ENCODE measurements at places on chromosomes 7 and 10. TPM values are rescaled to one million over a fixed set of nuclear protein-coding genes. Genes with fewer than 3 reads are reported as not detected.

The CTBP2 gene
- 84.7 TPM for total RNA-seq

The CDC14C gene
- under 0.01 TPM for total RNA-seq

The SPDYE16 gene
- not detected for total RNA-seq

The VWA2 gene
- under 0.01 TPM for total RNA-seq

The TFR2 gene
- total RNA-seq = 0.43 TPM

The C10orf88 gene
- 9.9 TPM for total RNA-seq

- DNase-seq = no peak
Measured at GRCh38 chr10:112333452-112333851, 40.5 kb upstream of the ACSL5 start.

DNA sequence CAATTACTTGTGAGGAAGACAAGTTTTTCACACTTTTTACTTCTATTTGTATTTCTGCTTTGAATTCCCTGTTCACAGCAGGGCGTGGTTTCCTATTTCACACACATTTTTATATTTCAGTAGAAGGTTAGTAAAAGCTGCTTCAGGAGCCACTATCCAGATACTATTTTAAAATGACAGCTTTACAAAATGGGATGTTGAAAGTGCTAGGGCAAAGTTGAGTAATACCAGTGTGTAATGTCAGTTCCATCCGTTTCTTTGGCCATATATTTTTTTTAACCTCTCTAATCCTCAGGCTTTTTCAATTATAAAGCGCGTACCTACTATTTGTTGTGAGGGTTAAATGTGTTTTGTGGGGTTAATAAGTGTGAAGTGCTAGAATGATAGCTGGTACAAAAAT is 276.6 kb downstream of the GPR158 start:
- DNase-seq = peak; percentile 22

DNA sequence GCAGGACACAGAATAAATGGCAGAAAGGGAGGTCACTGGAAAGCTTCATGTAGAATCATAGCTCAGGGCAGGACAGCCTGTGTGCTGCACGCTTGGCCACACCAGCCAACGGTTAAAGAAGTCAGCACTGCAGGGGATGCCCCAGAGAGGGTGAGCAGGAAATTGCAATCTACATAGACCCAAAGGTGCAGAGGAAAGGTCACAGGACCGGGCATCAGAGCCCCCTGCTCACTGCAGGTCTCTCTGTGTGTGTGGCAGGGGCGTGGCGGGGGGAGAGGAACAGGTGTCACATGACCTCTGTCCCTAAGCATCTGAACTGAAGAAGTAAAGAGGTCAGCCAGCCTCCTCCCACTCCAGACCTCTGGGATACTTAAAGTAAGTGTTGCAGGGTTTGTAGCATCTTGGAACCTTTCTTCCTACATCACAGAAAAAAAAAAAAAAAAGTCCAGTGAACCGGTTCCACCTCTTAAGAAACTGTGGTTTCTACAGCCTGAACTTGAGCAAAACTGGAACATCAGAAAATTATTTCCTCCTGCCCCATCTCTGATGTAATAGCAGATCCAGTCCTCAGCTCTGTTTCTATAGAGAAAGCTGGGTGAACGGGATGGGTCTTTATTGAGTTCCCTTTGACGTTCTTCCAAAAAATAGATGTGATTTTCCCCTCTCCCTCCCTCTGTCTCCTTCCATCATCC is 64.3 kb downstream of the RGS10 start:
- no peak for DNase-seq

DNA sequence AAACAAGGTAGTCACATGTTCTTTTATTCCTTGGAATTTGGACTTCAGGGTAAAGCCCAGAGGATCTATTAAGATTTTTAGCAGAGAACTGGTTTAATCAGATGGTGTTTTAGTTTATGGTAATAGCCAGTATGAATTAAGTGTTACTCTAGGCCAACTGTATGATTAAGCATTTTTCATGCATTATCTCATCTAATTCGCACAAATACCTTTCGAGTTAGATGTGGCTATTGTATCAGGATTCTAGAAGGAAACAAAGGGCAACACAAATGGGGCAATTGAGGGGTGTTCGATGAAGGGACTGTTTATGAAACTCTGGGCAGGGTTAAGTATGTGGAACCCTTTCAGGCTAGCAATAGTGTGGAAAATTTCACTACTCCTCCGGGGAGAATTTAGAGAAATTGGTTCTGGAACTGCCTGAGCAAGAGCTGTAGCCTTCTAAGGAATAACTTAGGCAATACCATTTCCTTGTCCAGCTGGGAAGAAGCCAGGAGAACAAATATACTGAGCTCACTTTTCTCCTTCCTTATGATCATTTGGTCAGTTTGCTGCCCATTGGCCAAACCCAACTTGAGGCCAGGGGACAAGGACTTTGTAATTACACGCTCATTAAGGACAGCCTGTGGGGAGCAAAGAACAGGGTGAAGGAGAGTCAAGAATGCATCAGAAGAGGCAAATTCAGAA is 319.0 kb upstream of the FZD1 start:
- DNase-seq = peak; percentile 20

GRCh38 chr10:97738616-97739015 is 1.7 kb downstream of the ZFYVE27 start:
- no peak for DNase-seq

DNA sequence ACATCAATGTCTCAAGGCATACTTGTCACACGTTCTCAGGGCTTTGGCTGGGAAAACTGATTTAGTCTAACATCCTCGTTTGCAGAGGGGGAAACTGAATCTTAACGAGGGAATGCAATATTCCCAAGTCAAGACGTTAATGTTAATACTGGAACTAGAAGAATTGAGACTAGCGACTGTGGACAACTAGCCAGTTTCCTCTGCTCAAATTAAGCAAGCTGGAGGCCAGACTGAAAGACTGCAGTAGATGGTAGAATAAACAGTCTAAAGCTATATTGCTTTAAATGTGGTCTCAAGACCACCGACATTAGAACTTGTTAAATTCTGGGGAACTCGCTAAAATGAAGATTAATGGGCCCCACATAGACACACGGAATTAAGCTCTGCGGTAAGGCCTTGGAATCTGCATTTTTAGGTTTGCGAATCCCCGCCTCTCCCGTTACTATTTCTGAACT is 639 bp upstream of the TFAM start:
- no peak for DNase-seq

- DNase-seq = peak; percentile 36
Measured at GRCh38 chr7:105621617-105622016, 40.3 kb upstream of the EFCAB10 start.

- peak; percentile 38 for DNase-seq
Measured at GRCh38 chr7:74586258-74587175, 71.0 kb upstream of the GTF2I start.

GRCh38 chr10:28812384-28813372 is 135.4 kb downstream of the BAMBI start:
- DNase-seq = no peak

DNA sequence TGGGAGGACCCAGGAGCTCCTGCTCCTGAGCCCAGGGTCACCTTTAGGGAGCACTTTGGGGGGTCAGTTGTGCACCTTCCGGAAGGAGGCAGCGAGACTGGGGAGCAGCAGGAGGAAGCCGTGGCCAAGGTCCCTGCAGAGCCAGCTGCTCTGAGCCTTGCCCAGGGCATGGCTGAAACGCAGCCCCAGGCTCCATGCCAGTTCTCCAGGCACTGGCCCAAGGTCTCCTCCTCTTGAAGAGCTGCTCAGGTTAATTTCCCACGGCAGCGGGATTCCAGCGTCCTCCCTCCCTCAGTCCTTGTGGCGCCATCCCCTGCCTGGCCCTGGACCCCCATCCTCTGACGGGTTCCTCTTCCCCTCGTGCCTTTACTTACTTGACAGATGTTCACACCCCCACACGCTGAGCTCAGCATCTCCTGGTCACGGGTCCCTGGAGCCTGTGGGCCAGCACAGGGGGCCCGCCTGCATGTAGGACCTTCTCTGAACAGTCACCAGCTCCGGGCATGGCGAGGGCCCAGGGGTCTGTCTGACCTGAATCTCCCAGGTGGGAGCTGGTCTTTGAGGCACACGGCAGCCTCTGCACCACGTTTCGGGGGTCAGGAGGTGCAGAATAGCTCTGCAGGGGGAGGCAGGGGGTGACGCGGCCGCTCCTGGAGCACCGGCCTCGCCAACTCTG is 16.7 kb upstream of the CFAP46 start:
- DNase-seq = no peak

- peak; percentile 39 for DNase-seq
Measured at GRCh38 chr10:113666682-113667252, 2.9 kb upstream of the NRAP start.

DNA sequence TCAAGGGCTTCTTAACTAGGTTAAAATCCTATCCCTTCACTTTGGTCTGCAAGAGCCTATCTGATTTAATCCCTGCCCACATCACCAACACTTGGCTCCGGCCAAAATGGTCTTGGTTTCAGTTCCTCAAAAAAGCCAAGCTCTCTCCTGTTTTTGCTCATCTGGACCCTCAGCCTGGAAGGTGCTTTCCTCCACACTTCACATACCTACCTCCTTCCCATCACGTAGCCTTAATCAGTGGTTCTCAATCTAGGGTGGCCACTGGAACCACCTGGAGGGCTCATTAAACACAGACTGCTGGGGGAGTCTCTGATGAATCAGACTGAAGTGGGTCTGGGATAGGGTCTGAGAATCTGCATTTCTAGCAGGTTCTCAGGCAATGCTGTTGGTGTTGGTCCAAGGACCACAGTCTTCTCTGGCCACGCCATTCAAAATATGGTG is 227.0 kb upstream of the AOAH start:
- no peak for DNase-seq

- DNase-seq = no peak
Measured at GRCh38 chr7:149723795-149724495, 49.4 kb downstream of the ZNF467 start.

DNA sequence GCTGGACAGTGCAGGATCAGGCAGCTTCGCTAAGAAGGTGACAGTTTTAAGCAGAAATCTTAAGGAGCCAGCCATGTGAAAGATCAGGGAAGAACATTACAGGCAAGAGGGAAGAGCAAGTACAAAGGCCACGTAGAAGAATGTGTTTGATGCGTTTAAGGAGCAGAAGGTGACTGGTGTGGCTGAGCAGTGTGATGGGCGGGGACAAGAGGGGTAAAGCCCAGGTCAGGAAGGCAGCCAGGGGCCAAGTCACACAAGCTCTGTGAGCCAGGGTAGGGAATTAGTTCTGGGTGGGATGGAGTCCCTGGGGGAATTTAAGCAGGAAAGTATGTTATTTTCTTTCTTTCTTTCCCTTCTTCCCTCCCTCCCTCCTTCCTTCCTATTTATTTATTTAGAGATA is 166.9 kb downstream of the SH3PXD2A start:
- peak; percentile 65 for DNase-seq

DNA sequence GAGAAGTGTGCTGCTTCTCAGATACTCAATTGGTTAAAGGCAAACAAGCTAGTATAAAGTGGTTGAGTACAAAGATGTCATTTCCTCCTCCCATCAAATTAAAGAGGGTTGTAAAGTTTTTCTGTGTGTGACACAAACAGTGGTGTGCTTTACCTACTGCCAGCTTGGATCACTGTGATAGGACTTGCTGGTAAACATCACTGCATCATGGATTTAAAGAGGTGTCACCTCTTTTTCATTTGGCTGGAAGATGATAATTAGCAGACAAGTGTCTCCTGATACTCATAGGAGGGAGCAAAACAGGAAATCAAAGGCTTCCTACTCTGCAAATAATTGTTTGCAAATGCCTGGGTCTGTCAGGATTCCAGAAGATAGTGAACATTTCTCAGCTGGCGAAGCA is 200.5 kb downstream of the MDFIC start:
- DNase-seq = no peak

GRCh38 chr10:132066186-132066585 is 440 bp downstream of the JAKMIP3 start:
- no peak for DNase-seq

DNA sequence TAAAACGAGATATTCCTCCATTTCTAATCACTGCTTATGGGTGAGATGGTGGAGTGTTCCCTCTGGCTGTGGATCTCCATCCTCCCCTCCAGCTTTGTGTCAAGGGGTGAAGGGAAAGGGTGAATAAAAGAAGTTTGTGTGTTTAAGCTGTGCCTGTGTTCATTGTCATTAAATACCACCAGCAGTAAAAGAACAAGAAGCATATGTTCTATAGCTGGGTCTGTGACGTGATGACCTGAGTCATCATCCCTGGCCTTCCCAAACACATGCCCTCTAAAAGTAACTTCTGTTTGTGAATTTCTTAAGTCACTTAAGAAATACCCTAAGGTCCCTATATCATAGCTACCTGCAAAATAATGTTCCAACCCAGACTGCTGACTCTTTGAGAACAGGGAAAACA is 104.9 kb downstream of the PPP1R17 start:
- DNase-seq = no peak

DNA sequence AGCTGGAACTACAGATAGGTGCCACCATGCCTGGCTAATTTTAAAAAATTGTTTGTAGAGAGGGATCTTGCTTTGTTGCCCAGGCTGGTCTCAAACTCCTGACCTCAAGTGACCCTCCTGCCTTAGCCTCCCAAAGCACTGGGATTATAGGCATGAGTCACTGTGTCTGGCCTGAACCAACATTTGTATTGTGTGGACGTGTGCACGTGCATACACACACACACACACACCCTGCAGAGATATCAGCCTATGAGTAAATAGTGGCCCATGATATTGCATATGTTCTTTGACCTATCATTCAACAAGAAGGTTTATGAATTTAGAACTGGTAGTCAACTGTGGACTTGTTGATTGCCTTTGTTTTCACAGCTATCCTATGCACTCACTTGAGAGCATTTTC is 161.6 kb downstream of the BAMBI start:
- DNase-seq = peak; percentile 65

GRCh38 chr7:30247541-30248401 is 36.6 kb upstream of the ZNRF2 start:
- DNase-seq = no peak

- peak; percentile 76 for DNase-seq
Measured at GRCh38 chr10:29725133-29725720, 90.5 kb upstream of the SVIL start.

- DNase-seq = no peak
Measured at GRCh38 chr10:67923551-67923950, 39.1 kb downstream of the SIRT1 start.

GRCh38 chr7:467856-468545 is 51.6 kb downstream of the PDGFA start:
- DNase-seq = no peak

DNA sequence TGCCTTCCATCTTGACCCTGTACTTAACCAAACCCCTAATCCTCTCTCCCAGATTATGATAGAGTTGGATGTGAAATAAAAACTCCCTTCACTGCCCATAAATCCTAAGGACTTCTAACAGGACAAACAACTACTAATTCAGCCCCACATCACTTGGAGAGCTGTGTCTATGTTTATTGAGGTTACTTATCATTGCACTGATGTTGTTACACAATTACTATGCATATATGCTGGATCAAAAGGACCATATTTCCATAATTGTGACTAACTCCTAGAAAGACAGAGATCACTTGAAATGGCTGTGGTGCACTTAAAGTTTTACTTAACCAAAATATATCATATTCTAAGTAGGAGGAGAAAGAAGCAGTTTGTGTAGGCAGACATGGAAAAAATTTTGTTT is 144.9 kb upstream of the AGK start:
- no peak for DNase-seq

All from fibroblast of villous mesenchyme (primary cell).